ENCODE measurements at places on chromosomes 5 and 9.
A peak's percentile ranks its signal among the peaks of the same experiment; 100 is the strongest.

- DNase-seq, result peak; percentile 38
Observed at GRCh38 chr5:135212361-135213026, 178.5 kb upstream of the PITX1 start.

- DNase-seq, result no peak
Observed at GRCh38 chr9:33439731-33440130, 7.7 kb downstream of the AQP3 start.

DNA sequence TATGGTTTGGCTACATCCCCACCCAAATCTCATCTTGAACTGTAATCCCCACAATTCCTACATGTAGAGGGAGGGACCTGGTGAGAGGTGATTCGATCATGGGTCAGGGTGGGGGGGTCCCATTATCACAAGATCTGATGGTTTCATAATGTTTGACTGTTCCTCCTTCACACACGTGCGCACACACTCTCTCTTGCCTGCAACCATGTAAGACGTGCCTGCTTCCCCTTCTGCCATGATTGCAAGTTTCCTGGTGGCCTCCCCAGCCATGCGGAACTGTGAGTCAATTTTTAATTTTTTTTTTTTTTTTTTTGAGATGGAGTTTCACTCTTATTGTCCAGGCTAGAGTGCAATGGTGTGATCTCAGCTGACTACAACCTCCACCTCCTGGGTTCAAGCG lies 27.0 kb downstream of the FAM169A start:
- DNase-seq, result no peak

DNA sequence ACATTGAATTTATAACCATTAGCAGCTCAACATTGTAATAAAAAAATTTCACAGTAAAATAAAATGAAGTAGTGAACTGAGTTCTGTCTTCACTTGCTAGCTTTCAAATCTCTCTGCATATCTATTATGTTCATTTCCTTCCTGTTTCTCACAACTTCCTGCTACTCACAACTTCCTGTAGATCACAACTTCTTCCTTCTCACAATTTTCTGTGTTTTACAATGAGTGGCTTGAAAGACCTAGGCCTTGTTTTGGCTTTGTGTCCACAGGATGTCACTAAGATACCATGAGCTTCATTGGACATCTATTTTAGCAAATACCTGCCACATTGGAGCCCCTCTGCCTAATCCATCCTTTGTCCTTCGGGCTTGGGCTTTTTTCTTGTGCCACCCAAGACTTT lies 480.3 kb upstream of the ADAMTS16 start:
- no peak for DNase-seq

DNA sequence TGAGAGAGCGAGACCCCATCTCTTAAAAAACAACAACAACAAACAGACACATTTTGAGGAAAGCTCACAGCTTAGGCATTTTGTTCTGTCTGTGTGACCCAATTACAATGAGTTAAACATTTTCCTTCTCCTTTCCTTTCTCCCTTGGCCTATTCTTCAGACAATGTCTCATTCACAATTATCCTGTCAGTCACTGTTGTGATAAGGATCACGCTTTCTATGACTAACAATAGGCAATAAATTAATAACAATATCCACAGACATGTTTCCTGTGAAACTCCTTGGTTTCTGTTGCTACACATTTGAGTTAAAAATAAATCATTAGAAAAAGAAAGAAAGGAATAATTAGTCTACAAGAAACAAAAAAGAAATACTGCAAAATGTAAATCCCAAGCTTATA lies 19.8 kb upstream of the CARTPT start:
- DNase-seq, result no peak

GRCh38 chr5:125026867-125027731 lies 280.7 kb upstream of the ZNF608 start:
- no peak for DNase-seq

DNA sequence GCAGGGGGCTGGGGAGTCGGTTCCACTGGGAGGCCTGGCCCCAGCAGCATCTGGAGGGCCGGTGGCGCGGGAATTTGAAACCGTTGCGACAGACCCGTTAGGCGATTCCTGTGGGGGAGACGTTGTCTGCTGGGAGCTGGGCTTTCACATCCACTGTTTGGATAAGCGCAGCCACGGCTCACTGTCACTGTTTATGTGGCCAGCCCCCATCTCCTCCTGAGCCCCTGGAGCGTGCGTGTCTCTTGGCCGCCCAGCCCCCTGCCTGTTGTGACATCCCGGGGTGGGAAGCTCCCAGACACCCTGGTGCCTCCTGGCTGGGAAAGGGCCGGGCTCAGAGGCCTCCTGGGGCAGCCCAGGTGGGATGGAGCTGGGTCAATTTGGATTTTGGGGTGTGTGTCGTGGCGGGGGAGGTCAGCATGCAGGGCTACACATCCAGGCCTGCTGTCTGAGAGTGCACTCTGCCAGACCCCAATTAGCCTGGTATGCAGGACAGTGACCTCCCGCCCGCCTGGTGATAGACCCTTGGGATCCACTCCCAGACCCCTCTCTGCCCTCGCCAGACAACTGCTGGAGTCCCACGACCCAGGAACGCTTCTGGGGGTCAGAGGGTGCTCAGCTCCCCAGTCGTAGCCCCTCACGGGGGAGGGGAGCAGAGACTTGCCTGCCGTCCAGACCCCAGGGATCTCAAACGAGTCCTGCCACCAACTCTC lies 62.0 kb upstream of the RNU6ATAC start:
- no peak for DNase-seq

DNA sequence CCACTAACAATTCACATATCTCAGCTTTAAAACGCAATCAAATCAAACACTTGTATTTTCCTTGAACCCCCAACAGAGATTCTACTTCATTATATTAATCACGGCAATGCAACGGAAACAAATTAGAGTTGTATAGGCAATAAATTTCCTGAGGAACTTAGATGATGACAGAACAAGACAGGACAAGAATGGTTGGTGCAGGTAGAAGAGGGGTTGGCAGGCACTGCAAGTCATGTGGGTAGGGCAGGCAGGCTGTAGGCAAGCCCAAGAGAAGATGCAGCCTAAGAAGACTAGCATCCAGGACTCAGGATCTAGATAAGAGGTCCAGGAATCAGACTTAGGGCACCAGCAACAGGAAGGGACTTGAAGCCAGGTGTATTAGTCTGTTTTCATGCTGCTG lies 16.6 kb upstream of the FEM1C start:
- no peak for DNase-seq

DNA sequence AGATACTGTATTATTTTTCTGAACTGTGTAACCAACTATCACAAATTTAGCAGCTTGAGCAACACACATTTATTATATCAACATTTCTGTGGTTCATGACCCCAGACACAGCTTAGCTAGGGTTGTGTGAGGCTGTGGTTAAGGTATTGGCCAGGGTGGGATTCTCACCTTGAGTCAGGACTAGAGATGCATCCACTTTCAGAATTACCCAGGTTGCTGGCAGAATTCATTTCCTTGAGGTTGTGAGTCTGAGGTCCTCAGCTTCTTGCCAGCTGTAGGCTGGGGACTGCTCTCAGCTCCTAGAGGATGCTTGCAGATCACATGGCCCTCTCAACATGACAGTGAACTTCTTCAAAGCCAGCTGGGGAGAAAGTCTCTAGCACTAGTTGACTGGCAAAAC lies 122.5 kb upstream of the RASGRF2 start:
- DNase-seq, result no peak

DNA sequence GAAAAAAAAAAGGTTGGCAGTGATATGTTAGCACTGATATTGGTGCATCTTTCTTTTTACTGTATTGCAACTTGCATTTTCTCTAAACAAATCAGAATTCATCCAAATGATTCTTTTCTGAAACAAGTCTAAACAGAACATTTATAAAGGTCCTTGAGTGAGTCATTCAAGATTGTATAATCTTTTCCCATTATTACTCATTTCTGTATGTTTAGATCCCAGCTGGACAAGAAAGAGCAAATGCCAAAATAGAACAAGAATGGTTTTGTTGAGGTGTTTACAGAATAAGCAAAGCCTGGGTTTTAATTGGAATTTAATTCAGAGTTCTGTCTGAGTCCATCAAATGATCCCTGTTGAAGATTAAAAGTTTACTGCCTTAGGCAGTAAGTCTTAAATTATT lies 112.3 kb downstream of the VCAN start:
- DNase-seq, result no peak

- DNase-seq, result no peak
Observed at GRCh38 chr5:31364881-31365636, 166.8 kb downstream of the DROSHA start.

- no peak for DNase-seq
Observed at GRCh38 chr5:117652036-117652957, 1077.7 kb upstream of the SEMA6A start.

DNA sequence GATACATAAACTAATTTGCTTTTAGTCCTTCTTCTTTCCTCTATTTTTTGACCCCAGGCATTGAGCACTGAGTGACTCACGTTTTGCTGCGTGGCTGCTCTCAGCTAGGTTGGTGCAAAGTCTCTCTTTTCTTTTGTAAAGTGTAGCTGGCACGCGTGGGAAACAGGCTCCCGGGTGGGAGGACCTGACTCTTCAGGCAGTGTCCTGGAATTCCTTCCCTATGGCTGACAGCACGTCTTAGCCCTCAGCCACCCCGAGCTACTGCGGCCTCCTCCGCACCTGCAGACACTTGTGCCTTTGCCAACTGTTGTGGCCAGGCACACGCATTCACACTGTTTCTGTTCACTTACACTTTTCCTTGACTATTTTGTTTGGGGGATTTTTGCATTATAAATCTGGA lies 877 bp upstream of the SCGB3A1 start:
- no peak for DNase-seq

DNA sequence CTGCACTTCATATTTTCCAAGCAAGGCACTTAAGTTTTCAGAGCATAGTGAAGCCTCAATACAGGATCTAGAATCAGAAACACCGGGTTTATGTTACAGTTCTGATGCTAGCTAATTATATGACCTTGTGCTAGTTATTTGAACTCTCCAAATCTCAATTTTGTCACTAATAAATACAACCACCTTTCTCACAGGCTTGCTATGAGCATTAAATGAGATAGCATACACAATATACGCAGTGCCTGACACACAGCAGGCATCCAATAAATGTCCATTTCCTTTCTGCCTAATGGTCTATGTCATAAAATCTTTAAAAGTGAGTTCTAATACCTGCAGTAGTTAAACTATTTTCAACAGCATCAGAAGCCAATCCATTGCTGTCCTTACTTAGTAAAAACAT lies 32.9 kb downstream of the NADK2 start:
- no peak for DNase-seq

All from activated effector memory CD4-positive, alpha-beta T cell treated with anti-CD3 and anti-CD28 coated beads, Interleukin-2, amount 50 U/mL, for 16 hours (primary cell).